Lung (tissue), 17 donors: ENCODE measurements at places on chromosomes 4 and X. TPM values are rescaled to one million over a fixed set of nuclear protein-coding genes. Genes with fewer than 3 reads are reported as not detected.

- H3K27me3 ChIP-seq, result no peaks in the 10 kb centered on the region
- no peaks in the 10 kb centered on the region for H3K36me3 ChIP-seq
- no peak overlapping the region for H3K4me3 ChIP-seq
Observed at GRCh38 chr4:59161249-59161648, 2038.9 kb upstream of the ADGRL3 start.

GRCh38 chr4:122819708-122820449 lies 6.8 kb upstream of the FGF2 start:
- no peaks in the 10 kb centered on the region for H3K27me3 ChIP-seq
- H3K4me3 ChIP-seq, result no peak overlapping the region
- peaks cover 14% of the 10 kb centered on the region for H3K4me1 ChIP-seq
- no peak overlapping the region for H3K27ac ChIP-seq
- DNase-seq, result no peak

GRCh38 chr4:168972596-168972995 lies 37.5 kb downstream of the CBR4 start:
- no peak for DNase-seq
- no peak overlapping the region for H3K27ac ChIP-seq
- H3K4me1 ChIP-seq, result no peaks in the 10 kb centered on the region
- peaks cover 20% of the 10 kb centered on the region for H3K36me3 ChIP-seq
- H3K27me3 ChIP-seq, result no peaks in the 10 kb centered on the region

DNA sequence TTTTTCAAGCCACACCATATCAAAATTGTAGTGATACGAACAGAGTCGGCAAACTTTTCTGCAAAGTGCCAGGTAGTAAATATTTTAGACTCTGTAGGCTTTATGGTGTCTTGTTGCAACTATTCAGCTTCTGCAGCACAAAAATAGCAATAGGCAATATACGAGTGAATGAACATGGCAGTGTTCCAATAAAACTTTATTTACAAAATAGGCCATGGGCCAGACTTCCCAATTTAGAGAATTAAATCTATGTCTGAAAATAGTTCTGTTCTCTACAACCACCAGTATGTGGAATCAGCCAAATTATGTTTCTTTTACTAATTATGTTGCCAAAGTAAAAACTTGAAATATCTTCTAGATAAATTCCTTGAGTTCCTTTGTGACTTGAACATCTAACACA lies 56.5 kb downstream of the NCAPG start:
- H3K36me3 ChIP-seq, result no peaks in the 10 kb centered on the region
- H3K4me1 ChIP-seq, result no peaks in the 10 kb centered on the region
- no peak for DNase-seq
- no peak overlapping the region for H3K4me3 ChIP-seq
- H3K27ac ChIP-seq, result no peak overlapping the region

DNA sequence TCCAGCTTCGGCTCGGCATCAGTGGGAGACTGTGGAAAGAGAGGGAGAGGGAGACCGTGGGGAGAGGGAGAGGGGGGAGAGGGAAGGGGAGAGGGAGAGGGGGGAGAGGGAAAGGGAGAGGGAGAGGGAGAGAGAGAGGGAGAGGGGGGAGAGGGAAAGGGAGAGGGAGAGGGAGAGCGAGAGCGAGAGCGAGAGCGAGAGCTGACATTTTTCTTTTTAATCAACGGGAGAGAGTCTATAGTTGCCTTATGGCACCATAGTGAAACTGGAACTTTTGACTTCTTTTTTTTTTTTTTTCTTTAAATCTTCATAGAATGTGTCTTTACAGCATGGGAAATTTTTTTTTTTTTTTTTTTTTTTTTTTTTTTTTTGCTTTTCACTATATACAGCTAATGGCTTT lies 94.7 kb upstream of the NUDT6 start:
- H3K4me1 ChIP-seq, result no peaks in the 10 kb centered on the region
- no peak overlapping the region for H3K4me3 ChIP-seq
- H3K36me3 ChIP-seq, result no peaks in the 10 kb centered on the region
- no peaks in the 10 kb centered on the region for H3K27me3 ChIP-seq
- H3K27ac ChIP-seq, result no peak overlapping the region

DNA sequence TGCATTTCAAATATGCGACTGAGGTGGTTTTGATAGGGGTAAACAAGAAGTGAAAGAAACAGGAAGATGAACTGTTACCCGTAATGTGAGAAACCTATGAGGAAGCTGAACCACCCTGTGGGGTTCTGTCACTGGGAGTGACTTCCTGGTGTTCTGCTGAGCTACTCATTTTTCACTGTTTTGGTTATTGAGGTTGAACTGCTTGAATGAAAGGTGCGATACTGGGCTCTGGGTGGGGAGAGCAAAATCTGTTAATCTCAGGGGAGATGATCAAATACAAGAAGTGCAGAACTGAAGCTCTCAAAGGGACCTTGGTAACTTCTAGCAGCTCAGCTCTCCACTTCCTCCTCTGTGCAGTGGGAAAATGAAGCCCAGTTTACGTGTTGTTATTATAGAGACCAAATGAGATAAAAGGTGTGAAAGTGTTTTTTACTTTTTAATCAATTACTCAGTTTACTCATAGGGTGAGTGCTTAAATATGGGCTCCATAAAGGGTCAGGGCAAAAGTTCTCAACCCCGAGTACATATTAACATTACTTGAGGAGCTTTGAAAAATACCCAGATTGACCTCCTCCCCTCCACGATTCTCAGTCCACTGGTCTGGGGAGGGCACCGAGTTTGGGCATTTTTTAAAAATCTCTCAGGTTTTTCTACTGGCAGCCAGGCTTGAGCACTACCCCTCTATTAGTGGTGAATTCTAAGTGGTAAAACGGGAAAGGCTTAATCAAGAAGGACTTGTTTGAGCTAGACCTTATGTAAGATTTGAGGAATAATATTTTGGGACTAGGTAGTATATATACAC lies 66.7 kb downstream of the COQ2 start:
- H3K4me3 ChIP-seq, result no peak overlapping the region
- no peaks in the 10 kb centered on the region for H3K36me3 ChIP-seq
- no peaks in the 10 kb centered on the region for H3K27me3 ChIP-seq
- H3K4me1 ChIP-seq, result no peaks in the 10 kb centered on the region
- H3K27ac ChIP-seq, result no peak overlapping the region

DNA sequence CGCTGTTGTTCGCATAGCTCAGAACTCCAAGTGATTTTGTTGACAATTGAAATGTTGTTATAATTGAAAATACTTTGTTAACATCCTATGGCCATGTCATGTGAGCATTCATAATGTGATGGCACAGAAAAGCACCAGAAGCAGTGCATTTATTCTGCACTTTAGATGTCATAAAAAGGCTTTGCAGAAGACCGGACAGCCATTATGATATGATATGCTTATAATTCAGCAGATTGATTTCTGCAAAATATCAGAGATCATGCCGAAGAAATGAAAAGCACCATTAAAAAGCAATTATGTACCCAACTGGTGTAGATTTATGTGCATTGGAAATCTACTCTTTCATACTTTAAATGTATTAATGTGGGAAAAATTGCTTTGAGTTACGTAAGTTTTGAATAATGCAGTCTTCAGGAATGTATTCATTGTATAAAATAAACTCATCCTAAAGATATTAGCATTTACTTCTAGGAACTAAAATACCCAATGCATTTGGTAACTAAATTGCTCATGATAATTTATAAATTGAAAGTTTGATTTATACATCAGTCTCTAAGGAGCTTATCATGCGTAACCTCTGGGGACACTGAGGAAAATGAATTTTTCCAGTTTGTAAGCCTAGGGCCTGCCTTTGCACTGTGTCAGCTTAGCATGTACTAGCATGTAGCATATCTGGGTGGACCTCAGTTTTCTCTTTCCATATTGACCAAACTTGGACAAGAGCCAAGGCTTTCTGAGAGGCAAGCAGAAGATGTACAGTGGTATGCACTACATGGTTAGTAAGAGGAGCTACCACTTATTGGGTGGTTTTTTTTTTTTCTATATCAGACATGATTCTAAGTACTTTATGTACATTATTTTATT lies 43.6 kb downstream of the TLR10 start:
- no peak overlapping the region for H3K27ac ChIP-seq
- no peaks in the 10 kb centered on the region for H3K27me3 ChIP-seq
- no peaks in the 10 kb centered on the region for H3K36me3 ChIP-seq
- no peak for DNase-seq
- no peak overlapping the region for H3K4me3 ChIP-seq
- H3K4me1 ChIP-seq, result no peaks in the 10 kb centered on the region

DNA sequence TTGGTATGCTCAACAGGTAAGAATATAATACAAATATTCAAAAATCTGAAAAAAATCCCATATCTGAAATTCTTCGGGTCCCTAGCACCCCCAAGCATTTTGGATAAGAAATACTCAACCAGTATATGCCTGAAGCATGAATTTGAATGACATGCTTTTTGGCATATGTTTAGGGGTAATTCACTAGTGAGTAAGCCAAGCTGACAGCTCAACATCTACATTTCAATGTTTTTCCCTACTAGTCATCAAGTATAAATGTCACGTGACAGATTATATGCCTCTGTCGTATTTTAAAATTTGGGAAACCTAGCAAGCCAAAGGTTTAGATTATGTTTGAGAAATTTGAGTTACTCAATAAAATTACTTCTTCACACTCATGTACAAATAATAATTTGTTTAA lies 125.1 kb downstream of the FGF16 start:
- no peak overlapping the region for H3K27ac ChIP-seq
- H3K4me1 ChIP-seq, result no peaks in the 10 kb centered on the region
- H3K27me3 ChIP-seq, result no peaks in the 10 kb centered on the region
- no peak for DNase-seq
- no peaks in the 10 kb centered on the region for H3K36me3 ChIP-seq

- H3K4me3 ChIP-seq, result no peak overlapping the region
- H3K4me1 ChIP-seq, result peaks cover 3% of the 10 kb centered on the region
- no peaks in the 10 kb centered on the region for H3K36me3 ChIP-seq
- H3K27ac ChIP-seq, result no peak overlapping the region
- peak; percentile 5 for DNase-seq
- H3K27me3 ChIP-seq, result peaks cover 59% of the 10 kb centered on the region
Observed at GRCh38 chr4:1058997-1059665, 47.7 kb downstream of the FGFRL1 start.

DNA sequence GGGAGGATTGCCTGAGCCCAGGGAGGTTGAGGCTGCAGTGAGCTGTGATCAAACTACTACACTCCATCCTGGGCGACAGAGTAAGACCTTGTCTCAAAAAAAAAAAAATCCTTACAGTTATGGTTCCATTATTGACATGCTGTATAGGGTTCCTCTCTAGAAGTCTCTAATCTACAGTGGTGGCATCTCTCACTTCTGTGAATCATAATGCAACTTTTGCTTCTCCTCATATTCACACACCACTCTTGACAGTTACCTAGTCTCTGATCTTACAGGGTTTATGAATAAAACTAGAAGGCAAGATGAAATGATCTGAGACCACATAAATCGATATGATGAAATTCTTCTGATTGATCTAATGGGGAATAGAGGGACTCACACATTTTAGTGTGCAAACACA lies 40.6 kb downstream of the DOCK11 start:
- no peak overlapping the region for H3K27ac ChIP-seq
- no peaks in the 10 kb centered on the region for H3K4me1 ChIP-seq
- H3K4me3 ChIP-seq, result no peak overlapping the region
- H3K27me3 ChIP-seq, result no peaks in the 10 kb centered on the region
- no peaks in the 10 kb centered on the region for H3K36me3 ChIP-seq
- DNase-seq, result no peak

GRCh38 chr4:15233626-15234025 lies 194.2 kb upstream of the C1QTNF7 start:
- H3K27me3 ChIP-seq, result no peaks in the 10 kb centered on the region
- no peak overlapping the region for H3K27ac ChIP-seq
- no peaks in the 10 kb centered on the region for H3K36me3 ChIP-seq
- H3K4me3 ChIP-seq, result no peak overlapping the region
- DNase-seq, result no peak

GRCh38 chr4:93066749-93067148 lies 761.8 kb upstream of the ATOH1 start:
- H3K27me3 ChIP-seq, result no peaks in the 10 kb centered on the region
- H3K36me3 ChIP-seq, result no peaks in the 10 kb centered on the region
- no peak overlapping the region for H3K4me3 ChIP-seq
- H3K4me1 ChIP-seq, result no peaks in the 10 kb centered on the region
- DNase-seq, result no peak

- no peak overlapping the region for H3K27ac ChIP-seq
- no peaks in the 10 kb centered on the region for H3K4me1 ChIP-seq
- H3K4me3 ChIP-seq, result no peak overlapping the region
- no peaks in the 10 kb centered on the region for H3K36me3 ChIP-seq
- DNase-seq, result no peak
Observed at GRCh38 chr4:102247041-102247440, 98.2 kb downstream of the SLC39A8 start.

- no peak for DNase-seq
- no peak overlapping the region for H3K4me3 ChIP-seq
- peak overlapping the region; percentile 91 for H3K27ac ChIP-seq
- H3K4me1 ChIP-seq, result peaks cover 22% of the 10 kb centered on the region
- H3K36me3 ChIP-seq, result peaks cover 19% of the 10 kb centered on the region
Observed at GRCh38 chr4:76197971-76198410, 15.6 kb downstream of the SCARB2 start.

DNA sequence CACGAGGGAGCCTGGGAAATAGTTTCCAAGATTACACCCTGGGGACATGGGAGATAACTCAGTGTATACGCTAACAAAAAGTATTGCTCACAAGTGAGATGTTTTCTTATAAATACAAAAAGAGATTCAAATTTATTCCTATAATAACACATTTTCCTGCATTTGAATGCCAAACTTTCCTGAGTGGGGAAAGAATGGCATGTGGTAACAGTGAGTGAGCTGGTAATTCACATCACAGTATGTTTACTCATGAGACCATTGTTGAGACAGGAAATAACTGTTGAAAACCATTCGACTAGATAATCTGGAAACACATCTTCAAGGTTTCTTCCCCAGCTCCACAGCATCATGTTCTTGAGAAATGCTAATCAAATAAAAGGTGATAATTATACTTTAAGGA lies 109.1 kb downstream of the TASL start:
- no peaks in the 10 kb centered on the region for H3K27me3 ChIP-seq
- H3K4me3 ChIP-seq, result no peak overlapping the region
- no peaks in the 10 kb centered on the region for H3K36me3 ChIP-seq

GRCh38 chrX:24027985-24028384 lies 999 bp upstream of the KLHL15 start:
- no peak overlapping the region for H3K4me3 ChIP-seq
- no peaks in the 10 kb centered on the region for H3K36me3 ChIP-seq
- no peak overlapping the region for H3K27ac ChIP-seq
- H3K4me1 ChIP-seq, result no peaks in the 10 kb centered on the region
- no peak for DNase-seq
- H3K27me3 ChIP-seq, result peaks cover 7% of the 10 kb centered on the region

The FATE1 gene
- total RNA-seq, result not detected

The S100G gene
- total RNA-seq, result not detected

The SPANXC gene
- not detected for total RNA-seq

The CSAG2 gene
- total RNA-seq, result not detected

The FGF16 gene
- total RNA-seq, result not detected

The SPINK2 gene
- 0.91 TPM for total RNA-seq

The NUDT9 gene
- 27.4 TPM for total RNA-seq

The PNCK gene
- total RNA-seq, result 0.67 TPM

The TKTL2 gene
- total RNA-seq, result not detected
